Fibroblast of skin of back (primary cell): ENCODE measurements at places on chromosomes 5 and 9.

DNA sequence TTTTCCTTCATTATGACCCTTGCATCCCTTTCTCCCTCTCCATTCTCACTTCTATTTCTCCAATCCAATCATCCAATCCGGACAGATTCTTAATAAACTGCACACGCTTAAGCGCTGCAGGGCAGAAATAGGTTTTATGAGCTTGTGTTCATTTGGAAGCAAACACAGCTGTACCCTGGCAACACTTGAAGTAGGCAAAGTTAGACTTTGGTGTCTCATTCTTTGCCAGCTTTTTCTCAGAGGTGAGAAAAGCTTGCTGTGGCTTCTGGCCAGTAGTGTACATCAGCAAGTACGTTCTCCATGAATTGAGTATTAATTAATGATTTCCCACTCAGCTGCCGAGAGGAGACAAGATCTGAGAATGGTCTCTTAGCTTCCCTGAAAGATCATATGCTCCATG lies 88.5 kb downstream of the FBXO4 start:
- no peak for DNase-seq

DNA sequence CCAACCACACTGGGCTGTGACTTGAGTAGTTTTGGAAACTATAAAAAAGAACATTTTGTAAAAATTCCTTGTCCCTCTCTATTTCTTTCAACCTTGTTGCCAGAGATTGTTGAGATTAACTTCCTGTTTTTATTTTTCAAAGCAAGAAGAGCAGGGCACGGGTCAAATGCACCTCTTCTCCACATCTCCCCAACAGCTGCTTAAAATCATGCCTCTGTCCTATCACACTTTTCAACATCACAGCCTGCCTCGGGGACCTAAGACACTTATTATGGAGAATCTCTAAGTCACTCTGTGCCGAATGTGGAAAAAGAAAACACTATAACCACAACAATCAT lies 280.3 kb upstream of the TNC start:
- DNase-seq: no peak

GRCh38 chr9:38315085-38315595 lies 77.4 kb upstream of the ALDH1B1 start:
- no peak for DNase-seq

DNA sequence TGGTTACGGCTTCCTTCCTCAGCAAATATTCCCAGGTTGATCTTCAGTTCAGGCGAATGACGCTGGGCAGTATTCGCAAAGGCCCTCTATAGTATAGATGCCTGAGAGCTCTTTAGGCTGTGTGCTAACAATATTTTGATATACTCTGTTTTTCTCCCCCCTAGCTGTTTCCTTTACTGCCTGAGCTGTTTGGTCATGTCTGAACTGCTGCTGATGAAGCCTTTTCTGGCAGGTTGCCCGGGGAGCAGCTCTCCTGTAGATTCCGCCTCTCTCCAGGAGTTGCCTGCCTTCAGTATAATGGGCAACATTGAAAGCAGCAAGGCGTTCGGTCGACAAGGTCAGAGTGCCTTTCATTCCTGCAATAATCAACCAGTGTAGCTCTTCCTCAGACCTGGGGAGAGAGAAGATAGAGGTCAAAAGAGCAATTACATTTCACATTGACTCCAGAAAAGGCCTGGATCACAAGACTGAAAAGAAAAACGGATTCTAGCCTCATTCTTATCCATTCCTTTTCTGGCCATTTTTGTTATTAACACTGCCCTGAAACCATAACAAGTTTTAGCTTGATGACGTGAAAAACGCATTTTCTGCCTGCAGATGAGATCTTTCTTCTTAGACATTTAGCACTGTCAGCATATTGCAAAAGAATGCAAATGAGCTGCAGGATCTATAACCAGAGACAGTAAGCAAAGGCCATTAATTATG lies 60.1 kb upstream of the ZNF608 start:
- peak; percentile 78 for DNase-seq

- no peak for DNase-seq
These were observed 40.3 kb upstream of the EQTN start for GRCh38 chr9:27337236-27337635.

DNA sequence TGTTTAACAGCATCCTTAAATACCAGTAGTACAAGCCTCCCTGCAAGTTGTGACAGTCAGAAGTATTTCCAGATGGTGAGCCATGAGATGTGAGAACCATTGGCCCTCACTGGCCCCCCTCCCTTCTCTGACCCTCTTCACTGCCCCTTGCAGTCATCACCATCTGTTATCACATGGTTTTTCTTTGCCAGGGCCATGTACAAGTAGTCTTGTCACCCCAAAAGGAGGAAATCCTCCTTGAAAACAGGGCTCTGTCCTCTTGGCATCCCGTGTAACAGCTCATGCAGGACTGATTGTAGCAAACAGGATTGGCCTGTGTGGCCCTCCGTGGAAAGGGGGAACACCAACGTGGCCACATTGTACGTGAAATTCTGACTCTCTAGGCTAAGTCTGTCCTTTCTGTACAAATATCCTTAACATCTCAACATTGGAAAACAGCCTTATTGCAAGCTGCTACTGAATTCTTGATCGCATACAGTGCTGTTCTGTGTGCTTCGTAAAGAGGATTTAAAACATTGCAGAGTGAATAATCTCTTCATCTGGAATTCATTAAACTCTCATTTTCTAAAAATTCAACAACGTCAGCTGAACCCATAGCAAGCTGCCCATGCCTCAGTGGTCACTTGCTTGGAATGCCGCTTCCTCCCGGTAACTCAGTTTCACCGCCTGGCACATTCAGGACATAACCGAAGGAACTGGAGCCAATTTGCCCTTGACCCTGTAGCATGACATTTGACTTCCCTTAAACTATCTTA lies 171.7 kb downstream of the ATPSCKMT start:
- peak; percentile 75 for DNase-seq

GRCh38 chr5:128491291-128491690 lies 46.8 kb downstream of the FBN2 start:
- peak; percentile 3 for DNase-seq

- peak; percentile 71 for DNase-seq
These were observed 4.7 kb upstream of the TUBB4B start for GRCh38 chr9:137236238-137236935.

GRCh38 chr9:426976-427375 lies 212.3 kb downstream of the DOCK8 start:
- DNase-seq: no peak

- DNase-seq: peak; percentile 64
These were observed 204.1 kb upstream of the EFNA5 start for GRCh38 chr5:107874795-107875194.

DNA sequence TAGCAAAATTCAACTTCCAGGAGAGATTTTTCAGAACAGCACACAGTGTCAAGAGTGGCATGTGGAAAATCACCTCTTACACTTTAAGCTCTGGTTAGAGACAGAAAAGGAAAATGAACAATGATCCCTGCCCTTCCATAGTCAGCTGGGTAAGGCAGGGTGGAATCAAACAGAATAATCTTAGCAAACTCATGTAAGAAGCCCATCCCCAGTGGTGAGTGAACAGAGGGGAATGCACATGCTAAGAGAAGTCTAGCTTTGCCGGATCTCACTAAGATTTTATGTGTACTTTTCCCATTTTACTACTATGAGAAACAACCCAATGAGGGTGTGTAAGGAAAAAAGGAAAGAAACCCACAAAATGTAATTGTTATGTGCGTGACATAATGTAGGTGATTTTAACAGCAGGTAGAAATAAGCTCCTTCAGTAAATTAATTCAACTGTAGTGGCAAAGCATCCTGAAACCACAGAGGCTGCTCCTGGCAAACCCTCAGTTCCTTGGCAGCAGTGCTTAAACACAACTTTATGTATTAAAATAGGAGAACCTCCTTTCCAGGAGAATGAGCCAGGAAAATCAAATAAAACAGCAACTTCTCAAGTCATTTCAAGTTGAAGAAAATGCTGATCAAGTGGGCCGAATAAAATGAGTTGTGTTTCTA lies 366.0 kb upstream of the TRPC7 start:
- DNase-seq: peak; percentile 67

DNA sequence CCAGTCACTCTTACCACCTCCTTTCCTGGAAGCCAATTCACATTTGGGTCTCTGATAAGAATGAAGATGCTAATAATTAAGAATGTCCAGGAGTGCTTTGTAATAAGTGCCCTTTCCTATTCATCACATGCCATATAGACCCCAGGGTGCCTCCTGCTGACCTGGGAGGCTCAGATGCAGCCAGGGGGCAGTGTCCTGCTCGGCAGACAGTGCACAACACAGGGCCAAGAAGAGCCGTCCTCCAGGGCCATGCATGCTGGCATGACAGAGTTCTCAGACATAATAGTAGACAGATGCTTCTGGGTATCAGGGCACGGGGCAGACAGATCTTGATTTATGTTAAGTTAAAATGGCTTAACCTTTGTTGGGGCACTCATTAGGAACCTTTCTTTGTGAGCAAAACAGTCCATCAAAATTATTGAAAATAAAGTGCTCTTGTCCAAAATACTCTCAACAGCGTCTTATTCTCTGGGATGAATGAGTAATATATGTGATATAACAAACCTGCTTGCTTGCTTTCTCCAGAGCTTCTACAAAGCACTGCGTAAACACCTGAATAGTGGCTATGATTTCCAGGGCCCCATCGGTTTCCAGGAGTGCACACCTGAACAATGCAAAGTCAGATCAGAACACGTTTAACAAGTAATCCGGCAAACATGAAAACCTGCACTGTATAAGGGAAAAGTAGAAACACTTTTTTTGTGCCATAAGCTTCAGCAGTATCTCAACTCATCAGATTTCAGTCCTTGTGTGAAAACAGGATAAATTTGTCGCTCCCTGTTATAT lies 192.7 kb downstream of the FANCC start:
- DNase-seq: no peak

GRCh38 chr5:174376726-174377373 lies 331.3 kb downstream of the NSG2 start:
- no peak for DNase-seq

- DNase-seq: peak; percentile 83
These were observed 33.3 kb downstream of the NKX2-5 start for GRCh38 chr5:173201636-173202265.

DNA sequence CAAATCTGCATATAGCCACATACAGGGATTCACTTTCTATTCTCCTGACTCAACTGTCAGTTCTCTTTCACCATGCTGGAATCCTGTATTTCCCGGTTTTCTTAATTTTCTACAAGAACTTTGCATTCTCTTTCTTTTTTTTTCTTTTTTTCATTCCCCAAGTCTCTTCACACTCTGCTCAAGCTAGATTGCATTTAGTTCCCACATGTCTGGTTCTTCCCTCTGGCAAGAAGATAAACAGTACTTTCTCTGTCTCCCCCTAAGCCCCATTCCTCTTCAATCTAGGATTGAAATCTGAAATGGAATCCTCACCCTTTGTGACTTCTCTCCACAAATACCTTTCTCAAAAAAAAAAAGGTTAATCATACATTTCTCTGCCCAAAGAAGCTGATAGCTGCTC lies 64.2 kb upstream of the SLC12A2 start:
- no peak for DNase-seq

GRCh38 chr5:74464512-74465209 lies 175.9 kb downstream of the ENC1 start:
- no peak for DNase-seq

GRCh38 chr9:112059145-112059965 lies 115.7 kb downstream of the SUSD1 start:
- DNase-seq: peak; percentile 86

GRCh38 chr9:33297432-33297831 lies 7.1 kb downstream of the NFX1 start:
- no peak for DNase-seq

GRCh38 chr9:96253059-96253696 lies 48.8 kb downstream of the HSD17B3 start:
- no peak for DNase-seq

DNA sequence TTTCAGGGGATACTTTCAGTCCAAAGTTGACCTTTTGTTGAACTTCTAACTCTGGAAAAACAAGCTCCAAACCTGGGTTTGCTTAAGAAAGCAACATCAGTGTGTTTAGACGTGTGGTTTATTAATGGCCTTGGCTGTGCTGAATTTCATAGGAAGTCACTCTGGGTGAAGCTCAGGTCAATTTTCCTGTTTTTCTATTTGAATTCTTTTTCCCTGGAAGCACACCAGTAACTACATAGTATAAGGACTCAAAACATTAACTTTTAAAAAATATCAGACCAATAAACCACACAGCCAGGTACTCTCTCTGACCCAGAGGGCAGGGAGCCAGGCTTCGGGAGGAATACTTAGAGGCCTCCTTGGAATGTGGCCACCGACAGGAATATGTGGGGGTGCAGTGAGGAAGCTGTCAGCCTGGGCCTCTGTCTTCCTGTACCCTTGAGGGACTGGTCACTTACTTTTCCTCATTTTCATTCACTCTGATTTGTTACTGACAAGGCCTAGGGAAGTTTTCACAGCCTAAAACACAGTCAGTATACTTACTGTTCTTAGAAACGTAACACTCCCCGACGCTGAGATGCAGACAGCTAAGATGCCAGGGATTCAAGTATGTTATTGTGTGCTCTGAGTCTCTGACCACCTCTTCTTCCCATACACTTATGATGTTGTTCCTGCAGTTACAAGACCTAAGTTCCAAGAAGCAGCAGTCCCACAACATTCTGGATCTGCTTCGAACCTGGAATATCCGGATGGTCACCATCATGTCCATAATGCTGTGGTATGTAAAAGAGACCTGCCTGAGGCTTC lies 18.9 kb downstream of the SLC22A5 start:
- peak; percentile 58 for DNase-seq

DNA sequence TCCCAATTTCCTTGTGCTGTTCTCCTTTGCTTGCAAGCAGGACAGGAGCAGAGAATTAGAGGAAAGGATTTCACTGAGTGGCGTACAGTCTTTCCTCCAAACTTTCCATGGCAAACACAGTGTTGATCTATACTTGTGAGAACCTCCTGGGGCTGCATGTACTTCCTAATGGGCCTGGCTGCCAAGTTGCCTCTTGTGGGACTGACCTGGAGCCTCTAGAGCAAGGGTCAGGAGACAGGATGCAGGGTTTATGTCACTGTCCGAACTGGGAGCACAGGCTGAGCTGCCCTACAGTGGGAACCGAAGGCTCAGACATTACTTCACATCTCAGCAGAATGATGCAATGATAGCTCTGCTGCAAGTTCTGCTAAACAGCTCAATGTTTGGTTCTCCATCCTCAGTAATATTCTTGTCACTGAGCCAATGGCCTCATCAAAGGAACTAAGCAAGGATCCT lies 102.3 kb downstream of the ENC1 start:
- peak; percentile 28 for DNase-seq

DNA sequence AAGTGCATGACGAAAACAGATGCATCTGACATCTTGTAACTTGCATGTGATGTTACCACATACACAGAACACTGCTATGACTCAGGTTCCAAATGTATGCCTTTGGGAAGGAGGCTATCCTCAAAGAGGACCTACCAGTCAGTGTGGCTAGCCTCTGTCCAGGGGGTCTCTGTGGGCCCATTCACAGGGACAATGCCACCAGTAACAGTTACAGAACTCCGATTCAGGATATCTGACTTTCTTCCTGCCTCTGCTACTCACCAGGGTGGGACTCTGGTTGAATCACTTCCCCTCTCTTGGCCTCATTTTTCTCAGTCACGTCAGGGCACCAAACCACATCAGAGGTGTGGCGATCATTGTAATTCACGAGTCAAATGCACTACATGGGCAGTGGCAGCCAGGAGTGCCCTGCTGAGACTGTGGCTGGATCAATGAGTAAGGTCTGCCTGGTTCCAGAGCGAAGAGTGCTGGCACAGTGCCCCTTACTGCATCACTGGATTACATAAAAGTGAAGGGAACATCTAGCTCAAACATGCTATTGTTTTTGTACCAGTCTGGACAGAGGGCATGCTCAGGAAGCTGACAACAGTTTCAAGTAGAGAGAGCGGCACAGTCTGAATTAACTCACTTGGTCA lies 13.2 kb downstream of the ATOX1 start:
- DNase-seq: peak; percentile 95

- peak; percentile 64 for DNase-seq
These were observed 148.3 kb downstream of the GAPVD1 start for GRCh38 chr9:125409637-125410521.

GRCh38 chr5:146519554-146519953 lies 3.6 kb upstream of the GPR151 start:
- DNase-seq: no peak
